Transverse colon (tissue), 4 donors: ENCODE measurements at places on chromosomes 16 and 17. TPM values are rescaled to one million over a fixed set of nuclear protein-coding genes. Genes with fewer than 3 reads are reported as not detected.

EVI2B gene
- 1.4 TPM for total RNA-seq

DNA sequence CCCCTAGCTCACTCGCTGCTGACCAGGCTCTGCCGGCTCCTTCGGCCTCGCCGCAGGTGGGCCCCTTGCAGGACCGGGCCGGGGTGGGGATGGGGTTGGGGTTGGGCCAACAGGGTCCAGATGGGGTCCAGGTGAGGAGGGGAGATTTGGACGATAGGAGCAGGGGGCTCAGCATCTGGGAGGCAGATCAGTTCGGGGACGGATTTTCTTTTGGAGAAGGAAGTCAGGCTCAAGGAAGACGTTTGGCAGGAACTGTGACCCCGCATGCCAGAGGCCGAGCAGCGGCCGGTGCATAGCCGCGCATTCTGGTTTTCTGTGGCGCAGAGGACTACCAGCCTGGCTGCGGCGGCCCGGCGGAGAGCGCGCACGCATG, 845 bp upstream of the ALDOA start:
- H3K4me3 ChIP-seq = peak overlapping the region; percentile 47
- no peaks in the 10 kb centered on the region for H3K27me3 ChIP-seq
- H3K4me1 ChIP-seq = peaks cover 54% of the 10 kb centered on the region
- DNase-seq = no peak

DNA sequence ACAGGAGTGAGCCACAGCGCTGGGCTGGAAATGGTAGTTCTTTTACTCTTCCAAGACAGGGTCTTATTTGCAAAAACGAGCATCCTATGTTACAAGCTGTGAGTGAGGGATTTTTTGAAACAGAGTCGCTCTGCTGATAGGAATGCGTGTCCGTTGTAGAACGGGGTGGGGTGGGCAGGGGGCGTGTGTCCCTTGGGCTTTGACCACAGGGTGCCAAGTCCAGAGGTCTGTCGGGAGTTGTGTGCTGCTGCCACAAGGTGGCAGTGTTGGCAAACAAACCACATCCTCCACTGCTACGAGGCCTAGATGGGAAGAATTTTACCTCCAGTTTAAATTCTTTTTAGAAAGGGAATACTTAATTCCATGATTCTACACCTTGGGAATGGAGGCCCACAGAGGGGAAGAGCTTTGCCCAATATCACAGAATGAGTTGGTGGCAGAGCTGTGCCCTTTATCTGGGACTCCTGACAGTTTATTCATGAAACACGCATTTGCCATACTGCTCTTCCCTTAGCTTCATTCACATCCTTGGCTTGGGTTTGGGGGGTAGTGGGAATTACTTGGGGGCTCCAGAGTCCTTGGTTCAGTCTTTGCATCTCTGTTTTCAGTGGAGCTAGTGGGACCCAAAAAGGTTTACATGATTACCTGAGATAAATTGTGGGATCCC, 30.6 kb upstream of the ETV4 start:
- no peaks in the 10 kb centered on the region for H3K27me3 ChIP-seq
- no peaks in the 10 kb centered on the region for H3K36me3 ChIP-seq
- no peak overlapping the region for H3K4me3 ChIP-seq
- H3K4me1 ChIP-seq = peaks cover 36% of the 10 kb centered on the region
- H3K27ac ChIP-seq = no peak overlapping the region
- DNase-seq = peak; percentile 75

DNA sequence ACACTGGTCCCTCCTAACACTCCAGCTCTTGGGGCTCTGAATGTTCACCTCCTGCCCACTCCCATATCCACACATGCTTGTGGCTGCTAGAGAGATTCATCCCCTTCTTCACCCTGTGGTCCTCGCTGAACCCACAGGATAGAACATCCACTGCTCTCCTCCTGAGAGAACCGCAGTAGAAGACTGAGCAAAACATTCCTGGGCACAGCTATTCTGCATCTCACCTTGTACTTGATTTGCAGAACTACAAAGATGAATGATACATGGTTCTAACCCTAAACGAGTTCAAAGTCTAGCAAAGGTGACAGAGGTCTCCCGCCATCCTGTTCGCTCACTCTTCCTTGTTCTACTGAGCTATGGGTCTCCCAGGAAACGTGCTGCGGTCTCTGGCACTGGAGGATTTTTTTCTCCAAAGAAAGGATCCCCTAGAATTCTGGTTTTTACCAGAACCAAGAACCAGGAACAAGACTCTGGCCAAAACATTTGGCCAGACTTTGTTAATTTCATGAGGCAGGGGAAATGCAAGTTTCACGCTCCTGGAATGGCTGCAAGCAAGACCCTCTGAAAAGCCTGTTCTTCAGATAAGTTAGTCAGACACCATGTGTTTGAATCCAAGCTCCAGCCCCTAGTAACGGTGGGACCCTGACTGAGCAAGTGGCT, 39.5 kb downstream of the TMEM114 start:
- H3K4me3 ChIP-seq = no peak overlapping the region
- H3K4me1 ChIP-seq = peaks cover 20% of the 10 kb centered on the region
- DNase-seq = no peak

DNA sequence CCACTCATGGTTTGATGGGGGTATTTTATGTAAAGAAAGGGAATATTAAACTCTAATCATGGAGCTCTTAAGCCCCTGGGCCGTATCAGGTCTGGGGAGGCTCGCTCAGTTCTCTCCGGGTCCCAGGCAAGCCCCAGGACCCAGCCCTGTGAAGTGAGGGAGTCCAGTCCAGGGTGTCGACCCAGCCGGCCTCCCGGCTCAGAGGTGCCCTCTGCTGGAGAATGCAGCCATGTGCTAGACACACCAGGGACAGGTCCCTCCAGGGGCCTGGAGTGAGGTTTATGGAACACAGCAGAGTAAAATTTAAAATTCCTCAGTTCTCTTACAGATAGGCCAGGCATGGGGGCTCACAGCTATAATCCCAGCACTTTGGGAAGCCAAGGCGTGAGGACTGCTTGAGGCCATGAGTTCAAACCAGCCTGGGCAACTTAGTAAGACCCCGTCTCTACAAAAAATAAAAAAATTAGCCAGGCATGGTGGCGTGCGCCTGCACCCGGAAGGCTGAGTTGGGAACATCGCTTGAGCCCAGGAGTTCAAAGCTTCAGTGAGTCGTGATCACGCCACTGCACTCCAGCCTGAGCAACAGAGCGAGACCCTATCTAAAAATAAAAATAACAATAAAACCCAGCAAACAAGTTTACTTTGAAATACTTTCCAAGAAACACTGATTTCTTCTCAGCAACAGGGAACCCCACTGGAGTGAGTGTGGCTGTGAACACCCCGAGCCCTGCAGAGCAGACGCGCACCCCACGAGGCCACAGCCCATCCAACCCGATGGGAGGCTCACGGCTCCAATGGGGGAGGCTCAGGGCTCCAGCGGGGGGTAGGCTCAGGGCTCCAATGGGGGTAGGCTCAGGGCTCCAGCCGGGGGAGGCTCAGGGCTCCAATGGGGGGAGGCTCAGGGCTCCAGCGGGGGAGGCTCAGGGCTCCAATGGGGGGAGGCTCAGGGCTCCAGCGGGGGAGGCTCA, 72.2 kb downstream of the ZNF778 start:
- H3K27ac ChIP-seq = no peak overlapping the region
- H3K36me3 ChIP-seq = peaks cover 24% of the 10 kb centered on the region
- no peak overlapping the region for H3K4me3 ChIP-seq
- DNase-seq = peak; percentile 81
- H3K4me1 ChIP-seq = peaks cover 11% of the 10 kb centered on the region
- H3K27me3 ChIP-seq = no peaks in the 10 kb centered on the region

- H3K4me1 ChIP-seq = no peaks in the 10 kb centered on the region
- H3K27me3 ChIP-seq = no peaks in the 10 kb centered on the region
- no peak for DNase-seq
- no peak overlapping the region for H3K27ac ChIP-seq
- H3K36me3 ChIP-seq = peaks cover 17% of the 10 kb centered on the region
- no peak overlapping the region for H3K4me3 ChIP-seq
These were observed 80.6 kb downstream of the TUBD1 start for GRCh38 chr17:59812139-59812538.

DNA sequence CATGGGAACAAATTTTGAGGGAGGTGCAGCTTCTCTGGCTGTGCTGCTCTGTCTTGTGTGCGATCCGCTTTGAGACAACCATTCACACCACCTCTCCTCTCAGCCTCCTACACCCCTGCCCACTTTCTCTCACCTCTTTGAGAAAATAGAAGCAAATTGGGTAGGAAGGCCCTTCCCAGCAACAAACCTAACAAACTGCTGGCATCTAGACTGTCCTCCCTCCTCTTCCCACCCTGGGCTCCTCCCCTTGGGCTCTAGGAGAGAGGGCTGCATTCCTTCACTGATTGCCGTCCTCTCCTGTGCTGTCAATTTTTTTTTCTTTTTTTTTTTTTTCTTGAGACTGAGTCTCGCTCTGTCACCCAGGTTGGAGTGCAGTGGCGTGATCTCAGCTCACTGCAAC, 13.5 kb downstream of the CDIPT start:
- H3K27me3 ChIP-seq = no peaks in the 10 kb centered on the region
- no peaks in the 10 kb centered on the region for H3K36me3 ChIP-seq
- no peak overlapping the region for H3K4me3 ChIP-seq
- H3K27ac ChIP-seq = no peak overlapping the region

DNA sequence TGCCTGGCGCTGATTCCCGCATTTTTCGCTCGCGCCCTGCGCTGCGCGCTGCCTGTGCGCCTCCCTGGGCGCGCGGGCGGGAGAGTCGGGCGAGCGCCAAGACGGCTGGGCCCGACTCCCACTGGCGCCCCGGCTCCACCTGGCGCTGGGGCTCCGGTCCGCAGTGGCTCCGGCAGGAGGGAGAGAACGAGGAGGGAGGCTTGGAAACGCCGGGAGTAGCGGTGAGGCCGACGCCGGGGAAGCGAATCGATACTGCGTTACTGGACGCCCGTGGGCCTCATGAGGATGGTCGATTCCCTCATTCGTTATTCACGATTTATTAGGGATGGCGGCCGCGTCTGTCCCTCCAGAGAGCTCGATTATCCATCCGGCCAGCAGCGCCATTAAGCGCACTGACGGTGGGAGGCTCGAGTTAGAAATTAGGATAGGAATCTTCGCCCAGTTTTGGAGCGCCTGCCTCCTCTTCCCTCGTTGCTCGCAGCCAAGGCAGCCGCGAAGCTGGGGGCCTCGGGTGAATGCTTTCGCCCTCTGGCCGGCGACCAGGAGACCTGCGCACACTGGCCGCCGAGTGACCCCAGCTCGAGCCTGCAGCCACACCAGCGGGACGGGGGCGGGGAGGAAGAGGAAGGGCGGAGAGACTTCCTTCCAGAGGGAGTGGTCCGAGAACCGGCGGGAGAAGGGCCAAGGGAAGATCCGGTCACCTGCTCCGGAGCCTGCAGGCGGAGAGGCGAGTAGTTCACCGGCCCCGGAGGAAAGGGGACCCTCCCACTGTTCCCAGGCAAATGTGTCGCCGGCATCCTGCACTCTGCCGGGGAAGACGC, 1.3 kb upstream of the PCGF2 start:
- H3K4me3 ChIP-seq = peak overlapping the region; percentile 65
- DNase-seq = peak; percentile 84
- H3K27me3 ChIP-seq = no peaks in the 10 kb centered on the region
- H3K4me1 ChIP-seq = peaks cover 10% of the 10 kb centered on the region
- H3K27ac ChIP-seq = peak overlapping the region; percentile 89

CBLN1 gene
- total RNA-seq = not detected

DNA sequence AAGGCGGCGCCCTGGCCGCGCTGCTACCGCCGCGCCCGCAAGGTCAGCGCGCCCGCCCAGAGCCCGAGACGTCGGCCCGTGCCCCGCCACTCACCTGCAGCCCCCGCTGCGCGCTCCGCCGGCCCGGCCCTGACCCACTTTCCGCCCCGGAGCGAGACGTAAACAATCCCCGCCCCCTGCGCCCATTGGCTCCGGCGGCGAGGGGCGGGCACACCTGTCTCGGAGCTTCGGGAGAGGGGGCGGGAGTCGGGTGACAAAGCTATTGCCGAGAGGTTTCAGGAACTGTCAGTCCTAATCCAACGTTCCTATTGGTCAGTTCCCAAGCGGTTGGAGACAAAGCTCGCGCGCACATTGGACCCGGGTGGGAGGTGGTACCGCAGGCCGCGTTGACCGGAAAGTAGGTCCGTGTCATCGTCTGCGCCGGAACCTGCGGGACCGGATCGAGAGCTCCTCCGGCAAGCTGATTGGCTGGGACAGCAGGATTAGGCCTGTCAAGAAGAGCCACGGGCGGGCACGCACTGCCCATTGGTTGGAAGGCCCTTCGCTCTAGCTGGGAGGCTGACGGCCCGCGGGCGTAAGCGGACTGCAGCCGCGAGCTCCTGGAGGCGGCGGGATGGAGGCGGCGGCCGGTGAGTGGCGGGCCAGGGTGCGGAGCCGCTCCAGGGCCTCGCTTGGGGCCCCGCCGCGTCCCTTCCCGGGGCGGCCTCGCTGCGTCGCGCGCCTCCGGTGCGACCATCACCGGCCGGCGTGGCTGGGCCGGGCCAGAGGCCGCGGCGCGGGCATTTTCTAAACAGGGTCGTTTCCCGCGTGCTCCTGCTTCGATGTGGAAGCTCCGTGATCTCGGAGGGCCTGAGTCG, at the start of the genes NUBP2 and SPSB3:
Gene NUBP2, plus strand, starts transcription at position 553 of the 857 bp plus-strand sequence. Its CDS starts 61 bp downstream, at position 614.
Gene SPSB3, minus strand, starts transcription at position 164 of the 857 bp plus-strand sequence. CDS start 1,088 bp downstream, outside the sequence.
- H3K36me3 ChIP-seq = peaks cover 5% of the 10 kb centered on the region
- H3K4me3 ChIP-seq = peak within 1 kb of the TSS; percentile 97
- DNase-seq = peak; percentile 100
- peaks cover 27% of the 10 kb centered on the region for H3K4me1 ChIP-seq
- no peaks in the 10 kb centered on the region for H3K27me3 ChIP-seq

- no peaks in the 10 kb centered on the region for H3K36me3 ChIP-seq
- no peaks in the 10 kb centered on the region for H3K27me3 ChIP-seq
- no peak overlapping the region for H3K27ac ChIP-seq
These were observed 57.8 kb downstream of the BMERB1 start for GRCh38 chr16:15492091-15492740.

SCGB1C2 gene
- not detected for total RNA-seq
